GM04504 (cell line): ENCODE measurements at places on chromosomes 4 and X.

DNA sequence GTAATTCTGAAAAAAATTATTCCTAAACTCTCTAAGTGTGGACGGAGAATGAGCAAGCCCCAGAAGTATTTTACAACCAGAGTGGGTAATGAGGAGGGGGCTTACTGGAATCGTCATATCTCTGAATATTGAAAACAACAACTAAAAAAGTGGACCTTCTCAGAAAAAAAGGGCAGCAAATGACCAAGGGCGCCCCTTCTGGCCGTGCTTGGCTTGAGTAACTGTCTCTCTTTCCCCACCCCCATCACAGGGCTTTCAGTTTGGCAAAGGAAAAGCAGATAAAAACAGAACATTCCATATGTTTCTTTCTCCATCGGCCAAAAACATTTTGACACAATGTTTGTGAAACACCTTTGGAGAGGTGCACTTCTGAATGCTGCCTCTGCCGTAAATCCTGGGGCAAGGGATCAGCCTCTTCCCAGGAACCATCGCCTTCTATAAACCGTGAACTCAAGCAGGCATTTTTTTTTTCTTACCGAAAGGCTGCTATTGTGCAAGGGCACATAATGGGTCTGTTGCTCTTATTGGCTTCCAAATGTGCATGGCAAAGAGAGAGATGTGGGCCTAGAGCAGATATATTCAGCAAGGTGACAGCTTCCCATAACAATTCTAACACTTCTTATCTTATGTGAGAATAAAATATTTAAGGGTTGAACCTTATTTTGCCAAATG, 115.4 kb downstream of the PARM1 start:
- no peak for DNase-seq

- no peak for DNase-seq
Observed at GRCh38 chrX:44943007-44943406, 70.0 kb downstream of the KDM6A start.

DNA sequence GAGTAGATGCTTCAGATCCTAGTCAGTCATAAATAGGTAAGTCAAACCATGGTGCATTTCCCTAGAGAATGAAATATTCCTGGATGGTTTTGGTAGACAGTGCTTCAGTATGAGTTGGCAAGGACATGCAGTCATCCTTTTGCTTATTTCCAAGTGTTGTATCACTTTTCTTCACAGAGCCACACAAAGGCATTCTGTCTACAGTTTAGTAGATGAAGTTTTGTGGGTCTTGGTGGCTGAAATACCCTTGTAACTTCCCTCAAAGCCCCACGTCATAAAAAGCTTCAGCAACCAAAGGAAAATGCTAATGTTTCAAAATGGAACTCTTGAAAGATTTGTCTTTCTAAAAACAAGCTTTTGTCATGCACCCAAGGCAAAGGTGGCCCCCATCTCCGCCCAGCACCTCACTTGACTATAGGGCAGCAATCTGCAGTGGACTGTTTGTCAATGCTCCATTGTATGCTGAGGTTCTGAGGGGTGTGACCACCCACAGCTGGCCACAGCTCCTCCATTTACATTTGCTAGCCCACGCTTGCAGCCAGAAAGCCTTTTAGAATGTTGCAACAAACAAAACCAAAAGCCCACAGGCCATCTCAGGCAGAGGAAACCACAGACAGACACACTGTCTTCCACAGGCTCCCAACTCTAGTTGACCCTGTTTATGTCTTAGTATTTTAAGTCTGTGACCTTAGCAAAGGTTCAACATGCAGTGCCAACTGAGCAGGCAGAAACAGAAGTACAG, 87.1 kb upstream of the FAM9C start:
- no peak for DNase-seq

GRCh38 chrX:130224810-130225209, 43.9 kb downstream of the ZNF280C start:
- no peak for DNase-seq

DNA sequence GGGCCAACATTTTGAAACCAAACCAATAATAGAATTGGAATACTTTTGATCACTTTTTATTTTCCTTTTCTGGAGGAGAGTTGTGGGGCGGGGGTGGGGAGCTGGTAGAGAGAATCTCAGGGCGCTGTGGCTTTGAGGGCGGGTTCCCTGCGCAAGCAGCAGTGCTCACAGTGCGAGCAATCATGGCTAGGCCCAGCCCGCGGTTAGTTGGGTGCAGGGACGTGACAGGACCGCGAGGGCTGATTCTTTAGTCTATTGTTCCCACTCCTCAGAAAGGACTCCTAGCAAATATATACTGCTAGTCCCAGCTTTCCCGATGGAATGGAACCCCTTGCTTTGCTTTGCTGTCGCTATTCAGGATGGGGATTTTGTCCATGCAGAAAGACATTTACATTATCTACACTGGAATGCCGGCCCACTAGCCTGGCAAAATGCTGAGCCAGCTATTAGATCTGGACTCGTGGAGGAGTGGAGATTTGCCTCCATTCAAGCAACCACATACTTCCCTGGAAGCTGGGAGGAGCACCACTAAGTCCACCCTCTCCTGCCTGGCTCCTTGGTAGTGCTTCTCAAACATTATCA, 23.9 kb upstream of the APLN start:
- no peak for DNase-seq

- peak; percentile 14 for DNase-seq
Observed at GRCh38 chrX:73850124-73851013, 287.4 kb downstream of the CHIC1 start.

DNA sequence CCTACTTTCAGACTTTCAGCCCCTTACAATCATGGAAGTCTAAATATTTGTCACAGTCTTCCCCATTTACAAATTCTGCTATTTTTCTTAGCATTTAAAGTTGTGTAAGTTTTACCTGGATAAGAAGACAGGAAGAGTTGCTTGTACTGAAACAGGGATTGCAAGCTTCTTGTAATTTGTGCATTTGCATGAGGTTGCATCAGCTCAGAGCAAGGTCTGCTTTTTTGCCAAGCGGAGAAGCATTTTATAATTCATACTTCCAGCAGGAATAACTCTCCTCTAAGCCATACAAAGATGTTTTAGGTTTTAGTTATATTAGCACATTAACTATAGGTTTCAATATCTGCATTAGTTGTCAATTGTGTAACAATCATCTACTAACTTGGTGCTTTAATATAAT, 922.0 kb upstream of the PABPC4L start:
- DNase-seq, result no peak

- DNase-seq, result peak; percentile 54
Observed at GRCh38 chrX:38929966-38930421, 128.7 kb downstream of the MID1IP1 start.

DNA sequence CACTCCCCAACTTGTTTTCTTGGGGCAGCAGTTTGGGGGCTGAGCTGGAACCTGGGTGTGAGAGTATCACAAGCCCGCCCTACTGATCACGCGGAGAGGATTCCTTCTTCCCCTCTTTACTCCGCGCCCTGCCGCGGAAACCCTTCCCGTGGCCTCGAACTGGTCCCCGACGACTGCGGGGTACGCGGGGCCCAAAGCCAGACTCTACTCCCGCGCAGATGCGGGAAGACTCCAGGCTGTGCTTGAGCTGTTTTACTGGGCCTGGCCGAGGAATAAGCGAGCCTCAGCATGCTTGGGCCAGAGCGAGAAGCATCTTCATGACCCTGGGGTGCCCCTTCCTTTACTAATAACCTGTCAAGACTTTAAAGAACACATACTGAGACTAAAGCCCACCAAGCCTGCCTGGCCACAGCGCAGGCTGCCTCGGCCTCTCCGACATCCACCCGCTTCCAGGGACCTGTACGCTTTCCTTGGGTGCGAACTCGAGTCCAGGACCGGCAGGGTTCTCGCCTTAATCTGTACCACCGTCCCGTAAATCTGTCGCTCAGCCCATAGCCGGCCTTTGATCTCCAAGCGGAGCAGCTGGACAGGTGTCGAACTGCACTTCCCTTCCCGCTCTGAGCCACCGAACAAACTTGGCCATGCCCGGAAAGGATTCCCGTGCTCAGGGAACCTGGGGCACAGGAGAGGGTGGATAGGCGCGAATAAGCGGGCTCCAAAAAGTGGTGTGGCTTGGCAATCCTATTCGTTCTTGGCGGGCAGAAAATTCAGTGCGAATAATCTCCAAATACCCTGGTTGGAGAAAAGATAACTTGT, 55.0 kb upstream of the TMEM33 start:
- DNase-seq, result no peak

DNA sequence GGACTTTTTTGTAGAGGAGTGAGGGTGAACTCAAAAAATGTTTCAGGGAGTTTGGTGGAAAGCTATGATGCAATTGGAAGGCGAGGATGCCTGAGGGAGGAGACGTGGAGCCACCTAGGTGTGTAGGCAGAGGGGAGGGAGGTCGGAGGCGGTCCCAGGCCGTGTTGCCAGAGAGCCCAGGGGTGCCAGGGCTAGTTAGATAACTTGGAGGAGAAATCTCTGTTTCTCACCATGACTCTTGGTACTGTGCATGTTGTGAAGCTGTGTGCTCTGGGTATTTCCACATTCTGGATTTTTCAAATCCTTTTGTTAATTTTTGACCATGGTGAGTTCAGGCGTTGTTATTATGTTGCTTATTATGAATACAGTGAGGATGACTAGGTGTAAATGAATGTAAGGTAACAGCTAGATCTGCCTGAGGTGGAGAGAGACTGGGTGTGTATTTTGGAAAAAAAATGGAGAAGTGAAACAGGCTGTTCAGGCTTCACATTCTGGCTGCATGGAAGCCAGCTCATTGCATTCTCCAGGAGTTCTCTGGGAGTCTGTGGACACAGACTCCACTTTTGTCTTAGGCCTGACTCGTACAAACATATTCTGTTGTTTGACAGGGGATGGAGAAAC, 4.5 kb downstream of the RAB9A start:
- no peak for DNase-seq

GRCh38 chr4:3261411-3262207, 12.7 kb downstream of the MSANTD1 start:
- no peak for DNase-seq

DNA sequence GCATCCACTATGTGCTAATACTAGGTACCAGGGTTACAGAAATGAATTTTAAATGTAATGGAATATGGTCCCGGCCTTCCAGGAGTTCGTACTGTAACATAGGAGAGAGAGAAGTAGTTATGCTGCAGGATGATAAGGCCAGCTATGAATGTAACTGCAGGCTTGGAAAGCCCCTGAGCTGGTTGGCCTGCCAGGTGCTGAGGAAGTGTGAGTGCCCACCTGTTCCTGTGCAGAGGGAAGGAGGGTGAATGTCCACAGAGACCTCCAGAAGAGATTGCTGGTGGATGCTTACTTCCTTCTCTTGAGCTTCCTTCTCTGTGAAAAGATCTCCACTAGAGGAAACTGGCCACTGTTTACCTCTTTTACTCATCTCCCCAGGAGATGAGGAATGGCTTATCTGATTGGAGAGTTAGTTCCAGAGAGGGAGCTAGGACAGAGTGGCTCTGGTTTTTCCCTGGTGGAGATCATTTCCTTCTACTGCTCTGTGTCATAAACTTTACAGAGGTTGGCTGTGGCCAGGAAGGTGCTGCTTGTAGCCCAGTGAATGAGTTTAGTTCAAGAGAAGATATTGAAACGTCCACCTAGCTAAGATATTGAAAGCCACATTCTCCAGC, 114.0 kb upstream of the LNX1 start:
- no peak for DNase-seq

- DNase-seq, result no peak
Observed at GRCh38 chr4:84932462-84932861, 34.0 kb downstream of the WDFY3 start.

DNA sequence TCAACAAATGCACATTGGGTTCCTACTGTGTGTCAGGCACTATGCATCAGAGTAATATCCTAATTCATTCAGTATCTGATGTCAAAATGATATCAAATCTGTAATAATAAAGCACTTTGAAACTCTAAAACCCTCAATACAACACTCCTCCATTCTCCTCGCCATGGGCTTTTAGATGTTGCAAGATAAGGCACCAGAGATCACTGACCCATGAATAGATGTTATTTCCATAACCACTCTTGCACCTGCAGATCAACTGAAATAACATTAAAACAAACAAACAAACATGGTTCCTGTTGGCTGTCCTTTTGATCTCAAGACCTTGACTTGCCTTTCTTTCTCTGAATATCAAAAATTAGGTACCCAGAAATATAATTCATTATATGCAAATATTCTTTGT, 100.2 kb downstream of the MAB21L2 start:
- DNase-seq, result no peak

DNA sequence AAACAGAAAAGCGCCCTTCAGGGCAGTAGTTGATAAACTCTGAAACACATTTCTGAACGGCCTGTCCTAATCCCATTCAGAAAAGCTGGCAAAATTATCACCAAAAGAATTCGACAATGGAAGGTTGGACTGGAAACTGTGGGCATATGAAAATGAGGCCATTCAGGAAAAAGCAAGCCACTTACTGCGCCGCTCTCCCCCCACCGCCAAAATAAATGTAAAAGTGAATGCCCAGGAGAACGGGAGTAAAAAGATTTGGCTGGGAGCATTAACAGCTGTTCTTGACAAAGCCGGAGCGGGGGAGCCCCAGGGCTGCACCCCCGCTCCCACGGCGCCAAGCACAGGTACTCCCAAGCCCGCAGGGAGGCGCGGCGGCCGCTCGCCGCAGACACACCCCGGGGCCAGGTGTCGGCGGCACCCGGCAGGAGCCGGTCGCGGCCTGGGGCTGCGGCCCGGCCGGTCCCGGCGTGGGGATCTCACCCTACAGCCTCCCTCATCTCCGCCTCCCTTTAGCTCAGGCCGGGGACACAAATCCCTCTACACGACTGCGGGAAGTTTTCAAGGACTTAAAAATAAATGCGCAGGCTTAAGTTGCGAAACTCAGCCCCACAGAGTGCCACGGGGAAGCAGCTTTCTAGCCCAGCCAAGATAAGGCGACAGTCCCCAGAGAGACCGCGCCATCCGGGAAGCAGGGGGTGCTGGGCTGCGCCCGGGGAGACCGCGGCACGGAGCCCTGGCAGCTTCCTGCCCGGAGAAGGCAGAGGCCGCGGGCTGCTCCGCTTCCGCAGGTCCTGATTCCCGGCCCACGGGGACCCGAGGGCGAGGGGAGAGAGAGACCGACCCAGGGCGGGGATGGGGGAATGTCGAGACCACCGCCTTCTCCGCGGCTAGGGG, 593 bp downstream of the SH3RF1 start:
- no peak for DNase-seq

- no peak for DNase-seq
Observed at GRCh38 chrX:153487590-153488071, 7.1 kb upstream of the BGN start.

- DNase-seq, result peak; percentile 51
Observed at GRCh38 chr4:150217192-150217591, 138.9 kb downstream of the DCLK2 start.

- no peak for DNase-seq
Observed at GRCh38 chr4:160283081-160283480, 1180.2 kb downstream of the RAPGEF2 start.

- DNase-seq, result no peak
Observed at GRCh38 chr4:48483777-48484493, 792 bp downstream of the SLC10A4 start.

DNA sequence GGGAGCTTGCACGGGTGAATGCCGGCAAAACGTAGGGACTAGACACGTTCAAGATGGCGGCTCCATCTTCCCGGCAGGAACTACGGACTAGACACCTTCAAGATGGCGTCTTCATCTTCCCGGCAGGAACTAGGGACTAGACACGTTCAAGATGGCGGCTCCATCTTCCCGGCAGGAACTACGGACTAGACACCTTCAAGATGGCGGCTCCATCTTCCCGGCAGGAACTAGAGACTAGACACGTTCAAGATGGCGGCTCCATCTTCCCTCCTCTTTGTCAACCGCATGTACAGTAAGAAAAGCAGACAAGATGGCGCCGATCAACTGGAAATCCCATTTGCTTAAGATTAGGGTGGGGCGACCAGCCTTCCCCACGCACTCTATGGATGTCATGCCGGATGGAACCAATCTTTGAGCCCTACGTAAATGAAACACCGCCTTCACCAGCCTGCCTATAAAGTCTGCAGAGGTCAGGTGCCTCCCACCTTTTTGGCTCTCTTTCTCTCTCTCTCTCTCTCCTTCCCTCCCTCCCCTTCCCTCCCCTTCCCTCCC, 222.4 kb downstream of the CRLF2 start:
- DNase-seq, result peak; percentile 94
